ENCODE measurements at places on chromosomes 3 and 15. TPM values are rescaled to one million over a fixed set of nuclear protein-coding genes. Genes with fewer than 3 reads are reported as not detected.

DNA sequence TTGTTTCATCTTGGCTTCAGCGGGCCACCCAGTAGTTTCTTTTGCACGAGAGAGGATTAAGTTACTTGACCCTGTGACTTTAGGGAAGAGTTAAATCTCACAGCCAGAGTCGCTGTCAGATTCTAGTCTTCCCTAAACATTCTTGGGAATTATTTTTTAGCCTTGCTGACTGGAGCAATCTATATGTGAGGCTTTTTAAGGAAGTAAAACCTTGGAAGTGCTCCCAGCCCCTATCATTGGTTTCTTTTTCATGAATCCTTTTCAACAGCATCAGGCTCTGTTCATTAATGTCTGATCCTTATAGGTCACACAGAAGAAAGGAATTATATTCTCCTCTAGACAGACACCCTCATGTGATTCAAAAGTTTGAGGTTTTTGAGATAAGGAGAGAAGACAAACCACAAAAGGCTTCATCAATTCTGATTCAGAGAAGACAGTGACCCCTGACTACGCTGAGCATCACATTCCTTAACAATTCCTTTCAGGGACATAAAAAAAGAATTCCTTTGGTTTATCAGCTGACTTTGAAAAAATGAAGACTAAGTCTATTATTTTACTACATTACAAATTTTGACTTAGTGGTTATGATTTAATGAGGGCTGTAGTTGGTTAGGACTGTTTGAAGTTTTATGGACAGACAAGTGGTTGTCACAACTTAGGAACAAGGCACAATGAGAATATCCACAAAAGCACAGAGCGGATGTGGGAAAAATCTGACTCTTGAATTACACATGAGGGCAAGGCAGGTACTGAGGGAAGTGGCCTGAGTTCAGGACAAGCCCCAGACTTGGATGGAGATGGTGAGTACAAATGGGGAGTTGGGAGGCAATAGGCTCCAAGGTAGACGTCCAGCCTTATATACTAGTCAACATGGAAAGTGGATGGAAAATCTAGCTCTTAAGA lies 171.1 kb upstream of the STT3B start:
- DNase-seq: no peak
- H3K27ac ChIP-seq: no peak overlapping the region
- peaks cover 14% of the 10 kb centered on the region for H3K4me1 ChIP-seq
- no peak overlapping the region for H3K4me3 ChIP-seq

GRCh38 chr15:75229191-75230015 lies 27.7 kb downstream of the C15orf39 start:
- no peak for DNase-seq
- H3K36me3 ChIP-seq: no peaks in the 10 kb centered on the region

- H3K36me3 ChIP-seq: no peaks in the 10 kb centered on the region
- no peak overlapping the region for H3K27ac ChIP-seq
- H3K4me3 ChIP-seq: no peak overlapping the region
- no peak for DNase-seq
Measured at GRCh38 chr15:60079210-60079609, 75.1 kb downstream of the FOXB1 start.

DNA sequence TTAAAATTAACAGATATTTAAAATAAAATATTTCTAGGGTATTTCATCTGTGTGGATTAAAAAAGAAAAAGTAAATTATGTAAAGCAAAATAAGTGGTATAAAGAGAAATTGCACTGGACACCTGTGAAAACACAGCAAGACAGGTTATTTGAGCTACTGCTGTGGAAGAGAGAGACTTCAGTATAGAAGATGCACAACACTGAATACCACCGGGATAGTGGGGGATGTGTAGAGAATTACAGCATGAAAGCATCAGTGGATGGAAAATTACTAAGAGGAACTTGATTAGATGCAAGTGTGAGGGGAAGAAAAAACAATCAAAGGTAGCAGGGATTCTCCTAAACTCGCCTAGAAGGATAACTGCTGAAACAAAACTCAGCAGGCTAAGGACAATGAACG lies 1242.5 kb upstream of the GBE1 start:
- H3K27ac ChIP-seq: no peak overlapping the region
- no peak for DNase-seq
- no peaks in the 10 kb centered on the region for H3K4me1 ChIP-seq
- no peak overlapping the region for H3K4me3 ChIP-seq

GRCh38 chr3:49719214-49719884 lies at the start of gene AMIGO3:
Gene AMIGO3, minus strand, starts transcription at chr3:49719684. Its CDS starts 219 bp downstream, at chr3:49719465.
- peak within 1 kb of the TSS; percentile 73 for H3K4me3 ChIP-seq
- H3K27ac ChIP-seq: peak within 1 kb of the TSS; percentile 84
- H3K36me3 ChIP-seq: peaks cover 37% of the 10 kb centered on the region
- H3K4me1 ChIP-seq: peaks cover 34% of the 10 kb centered on the region
- peak; percentile 93 for DNase-seq

GRCh38 chr3:102712896-102713295 lies 278.1 kb downstream of the ZPLD1 start:
- H3K27me3 ChIP-seq: no peaks in the 10 kb centered on the region
- H3K4me1 ChIP-seq: peaks cover 2% of the 10 kb centered on the region
- H3K27ac ChIP-seq: no peak overlapping the region
- H3K36me3 ChIP-seq: no peaks in the 10 kb centered on the region
- no peak for DNase-seq

- peak overlapping the region; percentile 100 for H3K27ac ChIP-seq
- peaks cover 15% of the 10 kb centered on the region for H3K36me3 ChIP-seq
- DNase-seq: no peak
Measured at GRCh38 chr3:44337248-44337785, 1.2 kb upstream of the TCAIM start.

DNA sequence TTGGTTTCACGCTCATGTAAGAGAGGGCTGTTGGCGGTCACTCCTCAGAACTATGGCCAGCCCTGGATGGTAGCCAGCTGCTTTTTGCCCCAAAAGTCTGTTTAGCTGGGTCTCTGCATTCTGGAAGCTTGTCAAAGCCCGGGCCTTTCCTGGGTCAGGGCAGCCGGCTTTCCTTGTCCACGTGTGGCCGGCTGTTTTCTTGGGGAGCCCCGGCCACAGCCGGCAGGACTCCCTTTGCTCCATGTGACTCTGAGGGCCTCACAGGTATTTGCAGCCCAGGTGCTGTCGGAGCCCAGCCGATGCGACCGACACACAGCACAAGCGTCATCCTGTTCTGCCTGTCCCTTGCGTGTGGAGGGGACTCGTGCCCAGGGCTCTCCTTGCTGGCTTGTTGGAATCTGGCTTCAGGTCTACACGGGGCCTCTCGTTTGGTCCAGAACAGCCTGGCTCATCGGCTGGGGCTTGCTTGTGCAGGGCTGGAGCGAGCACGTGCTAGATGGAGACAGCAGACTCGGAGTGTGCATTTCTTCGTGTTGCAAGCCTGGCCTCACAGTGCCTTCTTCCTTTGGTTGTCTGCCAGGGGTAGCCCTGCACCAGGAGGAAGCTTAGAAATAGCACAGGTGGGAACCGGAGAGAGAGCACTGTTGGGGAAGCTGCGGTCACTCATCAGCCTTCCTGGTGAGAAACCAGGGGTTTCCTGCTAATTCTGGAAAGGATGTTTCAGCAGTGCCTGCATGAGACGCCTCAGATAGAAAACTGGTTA lies 51.5 kb downstream of the PGPEP1L start:
- H3K36me3 ChIP-seq: peaks cover 5% of the 10 kb centered on the region
- H3K27me3 ChIP-seq: no peaks in the 10 kb centered on the region
- peaks cover 26% of the 10 kb centered on the region for H3K4me1 ChIP-seq
- no peak for DNase-seq
- H3K4me3 ChIP-seq: no peak overlapping the region

DNA sequence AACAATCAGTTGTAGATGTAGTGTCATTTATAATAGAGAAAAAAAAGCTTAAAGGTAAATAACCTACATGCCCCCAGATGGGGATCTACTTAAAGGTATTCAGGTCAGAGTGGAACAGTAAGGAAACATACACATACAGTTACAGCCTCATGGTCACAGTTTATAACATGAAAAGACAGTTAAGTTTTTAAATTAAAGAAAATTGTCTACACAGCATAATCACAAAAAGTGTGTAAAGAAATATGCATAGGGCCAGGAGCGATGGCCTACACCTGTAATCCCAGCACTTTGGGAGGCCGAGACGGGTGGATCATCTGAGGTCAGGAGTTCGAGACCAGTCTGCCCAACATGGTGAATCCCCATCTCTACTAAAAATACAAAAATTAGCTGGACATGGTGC lies 6.8 kb downstream of the RHOV start:
- DNase-seq: no peak
- H3K4me3 ChIP-seq: no peak overlapping the region
- H3K27ac ChIP-seq: no peak overlapping the region
- no peaks in the 10 kb centered on the region for H3K36me3 ChIP-seq
- peaks cover 8% of the 10 kb centered on the region for H3K27me3 ChIP-seq

- H3K4me1 ChIP-seq: no peaks in the 10 kb centered on the region
- H3K27me3 ChIP-seq: peaks cover 16% of the 10 kb centered on the region
- H3K4me3 ChIP-seq: no peak overlapping the region
- no peak overlapping the region for H3K27ac ChIP-seq
- no peak for DNase-seq
Measured at GRCh38 chr15:77741106-77741505, 108.4 kb upstream of the LINGO1 start.

HGD gene
- 0.29 TPM for total RNA-seq

ZNF592 gene
- 36.6 TPM for total RNA-seq

UBAP1L gene
- total RNA-seq: 4.2 TPM

CDC25A gene
- total RNA-seq: 31.3 TPM

C2CD4B gene
- not detected for total RNA-seq
